Sciatic nerve (tissue), 2 donors: ENCODE measurements at places on chromosomes 6 and 20. TPM values are rescaled to one million over a fixed set of nuclear protein-coding genes. Genes with fewer than 3 reads are reported as not detected.

- no peak for DNase-seq
Measured at GRCh38 chr6:28977341-28978132, 27.6 kb downstream of the ZNF311 start.

The HUS1B gene
- total RNA-seq = 2.0 TPM

The F13A1 gene
- total RNA-seq = 231 TPM

The GATA5 gene
- 0.22 TPM for total RNA-seq

The TP53TG5 gene
- total RNA-seq = not detected

DNA sequence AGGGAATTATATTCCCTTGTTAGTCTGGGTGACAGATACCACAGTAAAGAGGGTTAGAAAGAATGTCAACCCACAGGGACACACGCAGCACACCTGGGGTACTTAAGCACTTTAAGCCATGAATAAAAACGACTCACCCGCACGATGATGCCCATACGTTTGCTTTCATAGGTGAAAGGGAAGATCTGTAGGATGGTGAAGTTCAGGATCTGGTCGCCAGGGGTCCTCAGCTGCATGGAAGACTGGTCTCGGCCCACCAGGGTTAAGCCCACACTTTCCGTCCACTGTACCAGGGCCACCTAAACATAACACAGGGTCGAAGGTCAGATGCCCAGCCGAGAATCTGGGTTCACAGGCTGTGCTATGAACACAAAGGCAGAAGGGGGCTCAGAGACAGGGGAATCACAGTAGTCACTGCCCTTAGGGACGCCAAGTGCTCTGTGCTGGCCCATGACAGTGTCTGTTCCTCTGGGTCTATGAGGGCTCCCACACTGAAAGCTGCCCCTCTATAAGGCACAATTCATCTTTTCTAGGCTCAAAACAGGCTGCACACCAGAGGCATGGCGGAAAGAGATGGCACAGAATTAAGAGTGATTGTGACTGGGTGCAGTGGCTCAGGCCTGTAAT, 96.8 kb upstream of the NFATC2 start:
- DNase-seq = peak; percentile 85

The NOTCH4 gene
- 71.8 TPM for total RNA-seq

DNA sequence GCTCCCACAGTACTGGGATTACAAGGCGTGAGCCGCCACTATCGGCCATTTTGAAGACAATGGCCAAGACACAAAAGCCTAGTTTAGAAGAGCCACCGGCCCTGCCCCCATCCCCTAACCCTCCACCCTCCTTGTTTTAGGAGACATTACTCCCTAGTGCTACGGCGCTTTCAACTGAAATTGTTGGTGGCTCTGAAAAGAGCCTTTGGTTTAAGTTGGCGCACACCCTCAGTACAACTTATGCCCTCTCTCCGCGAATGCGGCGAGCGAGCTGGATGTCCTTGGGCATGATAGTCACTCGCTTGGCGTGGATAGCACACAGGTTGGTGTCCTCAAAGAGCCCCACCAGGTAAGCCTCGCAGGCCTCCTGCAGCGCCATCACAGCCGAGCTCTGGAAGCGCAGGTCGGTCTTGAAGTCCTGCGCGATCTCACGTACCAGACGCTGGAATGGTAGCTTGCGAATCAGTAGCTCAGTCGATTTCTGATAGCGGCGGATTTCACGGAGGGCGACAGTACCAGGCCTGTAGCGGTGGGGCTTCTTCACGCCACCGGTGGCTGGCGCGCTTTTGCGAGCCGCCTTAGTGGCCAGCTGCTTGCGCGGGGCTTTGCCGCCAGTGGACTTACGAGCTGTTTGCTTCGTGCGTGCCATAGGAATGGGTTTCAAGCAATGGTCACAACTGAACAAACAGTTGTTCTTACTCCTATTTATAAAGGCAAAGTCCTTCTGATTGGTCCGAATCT, 114.9 kb upstream of the BTN3A2 start:
- no peak for DNase-seq

The BTBD9 gene
- total RNA-seq = 22.4 TPM

GRCh38 chr20:9400171-9401025, 114.0 kb upstream of the LAMP5 start:
- DNase-seq = no peak

GRCh38 chr6:32973144-32974015, 5.0 kb downstream of the BRD2 start:
- peak; percentile 71 for DNase-seq

- DNase-seq = no peak
Measured at GRCh38 chr6:47245745-47246371, 63.8 kb downstream of the TNFRSF21 start.

DNA sequence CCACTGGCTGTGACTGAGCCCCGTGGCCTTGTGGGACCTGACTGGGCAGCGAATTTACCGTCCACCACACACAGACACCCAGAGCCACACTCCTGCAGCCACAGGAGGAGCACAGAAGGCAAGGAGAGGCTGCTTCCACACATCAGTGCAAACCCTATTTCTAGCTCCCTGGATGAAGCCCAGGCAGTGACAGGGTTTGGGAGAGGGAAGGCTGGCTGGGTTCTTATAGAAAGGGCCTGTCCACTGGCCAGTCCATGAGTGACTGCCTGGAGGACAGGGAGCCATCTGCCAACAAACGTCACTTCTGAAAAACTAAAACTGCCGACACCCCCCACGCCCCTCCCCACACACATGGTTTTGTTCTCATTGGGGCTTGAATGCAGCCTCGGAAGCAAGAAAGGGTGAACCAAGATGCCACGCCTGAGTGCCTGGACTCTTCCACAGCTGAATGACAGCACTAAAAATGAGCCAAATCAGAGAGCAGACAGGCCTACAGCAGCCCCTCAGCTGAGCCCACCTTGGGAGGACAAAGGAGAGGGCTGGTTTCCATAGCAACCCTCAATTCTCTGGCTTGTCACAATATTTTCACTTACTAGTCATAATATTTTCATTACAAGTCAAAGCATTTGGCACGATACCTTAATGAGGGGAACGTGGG, 38.4 kb downstream of the RRBP1 start:
- DNase-seq = no peak

The TAGAP gene
- total RNA-seq = 8.0 TPM

- DNase-seq = no peak
Measured at GRCh38 chr6:37507690-37508421, 8.2 kb upstream of the CCDC167 start.

The MYMX gene
- 2.1 TPM for total RNA-seq

GRCh38 chr6:118780668-118781067, 113.3 kb upstream of the ASF1A start:
- DNase-seq = no peak

- DNase-seq = no peak
Measured at GRCh38 chr20:19493794-19494495, 264.1 kb upstream of the RIN2 start.

DNA sequence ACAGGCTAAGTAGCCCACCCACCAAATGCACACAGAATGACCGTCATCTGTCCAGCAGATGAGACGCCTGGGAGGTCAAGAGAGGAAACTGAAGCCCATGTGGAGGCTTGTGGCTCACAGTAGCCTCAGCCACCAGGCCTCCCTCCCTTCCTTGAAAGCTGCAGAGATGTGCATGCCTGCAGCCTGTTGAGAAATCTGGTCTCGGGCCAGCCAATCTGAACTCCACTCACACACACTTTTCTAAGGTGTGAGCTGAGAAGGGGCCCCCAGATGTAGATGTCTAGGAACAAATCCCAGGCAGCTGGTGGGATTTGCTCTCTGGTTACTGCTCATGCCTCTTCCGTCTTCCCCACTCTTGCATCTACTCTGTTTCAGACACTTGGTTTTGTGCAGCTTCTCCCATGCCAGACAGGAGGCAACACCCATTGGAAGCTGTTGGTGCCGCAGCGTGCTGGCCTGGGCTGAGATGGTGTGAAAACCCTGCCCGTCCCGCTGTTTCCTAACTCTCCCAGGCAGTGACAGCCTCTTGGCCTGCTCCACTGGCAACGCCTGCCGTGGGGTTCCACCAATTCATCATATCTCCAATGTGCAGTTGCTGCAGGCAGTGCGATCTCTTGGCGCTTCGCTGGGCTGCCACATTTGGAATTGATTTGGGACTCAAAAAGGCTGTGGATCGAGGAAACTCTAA, 24.1 kb upstream of the PAX1 start:
- DNase-seq = no peak

DNA sequence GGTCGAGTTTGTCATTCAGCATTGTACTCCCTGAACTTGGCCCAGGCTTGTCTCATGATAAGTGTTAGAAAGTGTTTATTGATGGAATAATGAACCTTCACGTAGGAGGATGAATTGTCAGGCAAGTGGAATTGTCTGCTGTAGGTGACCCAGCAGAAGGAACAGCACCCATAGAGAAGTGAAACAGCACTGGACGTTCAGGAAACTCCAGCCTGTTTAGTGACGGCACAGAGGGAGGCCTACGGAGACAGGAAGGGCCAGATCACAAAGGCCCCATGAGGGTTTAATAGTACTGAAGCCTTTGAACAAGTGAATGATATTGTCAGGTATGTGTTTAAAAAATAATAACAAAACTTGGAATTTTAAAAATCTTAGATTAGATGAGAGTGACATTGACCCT, 2.9 kb downstream of the STX11 start:
- no peak for DNase-seq

DNA sequence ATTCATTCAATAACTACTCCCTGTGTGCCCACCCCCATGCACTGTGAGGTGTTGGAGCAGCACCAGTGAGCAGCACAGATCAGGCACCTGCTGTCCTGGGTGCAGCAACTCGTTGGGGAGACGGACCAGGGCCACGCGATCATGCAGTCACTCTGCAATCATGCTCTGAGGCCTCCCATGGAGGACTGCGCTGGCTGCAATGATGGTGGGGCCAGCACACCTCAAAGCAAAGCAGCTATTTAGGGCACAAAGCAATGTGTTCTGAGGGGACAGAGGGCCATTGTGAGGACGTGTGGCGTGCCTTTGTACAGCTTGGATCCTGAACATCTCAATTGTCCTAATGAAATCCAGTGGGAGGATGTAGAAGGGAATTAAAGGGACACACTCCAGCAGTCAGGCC, 41.0 kb upstream of the MPC1 start:
- DNase-seq = no peak

GRCh38 chr20:24895898-24896658, 53.0 kb upstream of the CST7 start:
- no peak for DNase-seq
